ENCODE measurements at places on chromosomes 16 and 17.
A peak's percentile ranks its signal among the peaks of the same experiment; 100 is the strongest.

- peak; percentile 10 for DNase-seq
These were observed at the start of gene CDH1 for GRCh38 chr16:68737046-68737729. TSS of gene CDH1 (plus strand) at chr16:68737292. CDS start at chr16:68737416, 124 bp downstream.

DNA sequence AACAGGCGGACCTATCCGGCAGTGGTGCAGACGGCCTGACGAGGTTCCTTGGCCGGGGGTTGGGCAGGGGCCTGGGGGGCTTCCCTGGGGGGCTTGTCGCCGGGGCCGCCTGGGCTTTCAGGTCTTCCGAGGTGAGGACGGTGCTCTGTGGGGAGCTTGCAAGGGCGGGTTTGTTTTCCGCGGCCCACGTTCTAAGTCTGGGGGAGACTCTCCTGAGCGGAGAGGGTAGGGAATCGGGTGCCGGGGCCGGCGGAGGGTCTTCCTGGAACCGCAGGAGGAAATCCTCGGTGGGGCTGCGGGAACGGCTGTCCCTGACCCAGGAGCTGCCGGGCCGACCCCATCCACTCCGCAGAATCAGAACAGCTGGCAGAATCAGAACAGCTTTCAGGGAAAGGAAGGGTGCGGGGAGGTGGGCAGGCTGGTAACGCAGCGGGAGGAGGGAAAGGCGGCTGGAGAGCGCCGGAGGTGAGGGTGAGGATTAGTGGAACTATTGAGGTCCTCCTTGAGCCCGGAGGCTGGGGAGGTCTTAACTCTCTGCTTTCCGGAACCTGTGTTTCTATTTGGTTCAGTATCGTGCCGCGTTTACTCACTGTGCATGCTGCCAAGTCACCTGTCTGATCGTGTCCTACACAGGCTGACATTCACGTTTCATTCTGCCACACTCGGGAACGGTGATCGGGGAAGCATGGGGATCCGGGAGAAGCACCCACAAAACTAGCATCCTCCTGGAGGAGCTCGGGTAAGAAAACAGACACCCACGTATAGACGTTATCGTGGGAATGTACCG is 28.9 kb downstream of the CPSF4L start:
- no peak for DNase-seq

- DNase-seq: no peak
These were observed 5.7 kb downstream of the HEATR6 start for GRCh38 chr17:60073063-60073462.

DNA sequence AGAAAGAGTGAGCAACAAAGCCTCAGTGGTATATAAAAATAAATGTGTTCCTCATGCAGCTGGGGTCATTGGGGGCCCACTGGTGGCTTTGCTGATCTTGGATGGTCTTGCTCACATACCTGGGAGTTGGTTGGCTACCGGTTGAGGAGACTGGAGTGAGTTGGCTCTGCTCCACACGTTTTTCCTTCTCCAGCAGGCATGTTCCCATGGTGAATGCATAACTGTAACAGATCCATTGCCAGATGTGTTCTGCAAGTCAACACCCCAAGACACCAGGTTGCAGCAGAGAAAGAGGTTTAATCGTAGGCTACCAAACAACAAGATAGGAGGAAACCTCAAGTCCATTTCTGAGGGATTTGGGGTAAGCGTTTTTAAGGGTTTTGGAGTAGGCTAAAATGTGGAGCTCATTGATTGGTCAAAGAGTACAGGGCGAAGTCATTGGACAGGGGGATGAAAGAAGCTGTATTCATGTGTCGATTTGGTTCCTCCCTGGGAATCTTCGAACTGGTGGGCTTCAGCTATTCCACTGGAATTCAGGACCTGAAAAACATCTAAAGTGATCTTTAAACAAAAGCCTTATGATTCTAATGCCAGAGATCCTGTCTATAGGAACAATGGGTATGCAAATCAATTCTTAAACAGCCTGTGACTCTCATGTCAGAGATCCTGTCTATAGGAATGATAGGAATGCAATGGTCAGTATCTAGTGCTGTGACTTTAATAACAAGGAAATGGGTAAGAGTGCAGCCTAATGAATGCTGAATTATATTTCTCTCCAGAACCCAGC is 467.5 kb upstream of the C16orf82 start:
- DNase-seq: no peak

DNA sequence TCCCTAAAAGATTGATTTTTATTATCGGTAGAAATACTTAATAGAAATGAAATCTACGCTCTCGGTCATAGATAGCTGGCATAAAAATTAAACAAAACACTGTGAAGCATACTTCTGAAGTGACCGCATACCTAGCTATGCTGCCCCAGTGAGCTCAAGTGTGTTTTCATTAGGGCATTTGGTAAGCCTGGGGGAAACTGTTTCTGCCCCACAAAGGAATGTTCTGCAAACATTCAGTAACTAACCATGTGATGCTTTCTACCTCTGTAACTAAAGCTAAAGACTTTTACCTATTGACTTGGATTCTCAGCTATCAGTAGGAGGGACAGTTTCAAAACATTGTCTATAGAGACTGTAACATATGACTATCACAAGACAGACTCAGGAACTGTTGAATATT is 93.5 kb upstream of the HSBP1 start:
- no peak for DNase-seq

- no peak for DNase-seq
These were observed 152.0 kb downstream of the ZFHX3 start for GRCh38 chr16:72895951-72896350.

DNA sequence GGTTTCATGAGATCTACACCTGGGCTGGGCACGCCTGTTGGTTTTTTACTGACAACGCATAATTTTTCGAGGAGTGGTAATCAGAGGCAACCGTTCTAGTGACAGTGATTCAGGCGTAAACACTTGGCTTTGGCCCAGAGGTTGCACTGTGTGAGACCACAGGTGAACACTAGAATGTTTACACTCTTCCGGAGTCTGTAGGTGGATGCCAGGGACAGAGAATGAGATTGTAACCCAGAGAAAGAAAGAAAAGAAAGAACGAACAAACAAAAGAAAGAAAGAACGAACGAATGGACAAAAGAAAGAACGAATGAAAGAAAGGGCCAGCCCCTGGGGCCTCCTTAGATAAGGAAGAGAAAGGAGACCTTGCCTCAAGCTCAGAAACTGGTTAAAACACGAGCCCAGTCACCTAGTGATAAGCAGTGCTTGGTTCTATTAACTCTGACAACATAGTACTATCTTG is 113.2 kb downstream of the PRKCB start:
- DNase-seq: peak; percentile 74

- no peak for DNase-seq
These were observed 712 bp downstream of the HOXB4 start for GRCh38 chr17:48577330-48577945.

DNA sequence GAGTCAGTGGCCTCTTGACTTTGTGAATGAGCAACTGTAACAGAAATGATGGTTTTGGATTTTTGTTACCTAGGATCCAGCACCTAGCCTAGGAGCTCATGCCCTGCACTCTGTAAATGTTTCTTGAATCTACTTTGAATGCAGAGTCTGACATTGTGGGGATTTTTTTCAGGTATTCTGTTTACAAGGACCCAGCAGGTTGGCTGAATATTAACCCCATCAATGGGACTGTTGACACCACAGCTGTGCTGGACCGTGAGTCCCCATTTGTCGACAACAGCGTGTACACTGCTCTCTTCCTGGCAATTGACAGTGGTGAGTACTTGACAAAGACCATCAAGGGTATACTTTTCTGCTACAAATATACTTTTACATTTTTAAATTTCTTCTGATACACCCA is 59.8 kb upstream of the HSBP1 start:
- DNase-seq: no peak

DNA sequence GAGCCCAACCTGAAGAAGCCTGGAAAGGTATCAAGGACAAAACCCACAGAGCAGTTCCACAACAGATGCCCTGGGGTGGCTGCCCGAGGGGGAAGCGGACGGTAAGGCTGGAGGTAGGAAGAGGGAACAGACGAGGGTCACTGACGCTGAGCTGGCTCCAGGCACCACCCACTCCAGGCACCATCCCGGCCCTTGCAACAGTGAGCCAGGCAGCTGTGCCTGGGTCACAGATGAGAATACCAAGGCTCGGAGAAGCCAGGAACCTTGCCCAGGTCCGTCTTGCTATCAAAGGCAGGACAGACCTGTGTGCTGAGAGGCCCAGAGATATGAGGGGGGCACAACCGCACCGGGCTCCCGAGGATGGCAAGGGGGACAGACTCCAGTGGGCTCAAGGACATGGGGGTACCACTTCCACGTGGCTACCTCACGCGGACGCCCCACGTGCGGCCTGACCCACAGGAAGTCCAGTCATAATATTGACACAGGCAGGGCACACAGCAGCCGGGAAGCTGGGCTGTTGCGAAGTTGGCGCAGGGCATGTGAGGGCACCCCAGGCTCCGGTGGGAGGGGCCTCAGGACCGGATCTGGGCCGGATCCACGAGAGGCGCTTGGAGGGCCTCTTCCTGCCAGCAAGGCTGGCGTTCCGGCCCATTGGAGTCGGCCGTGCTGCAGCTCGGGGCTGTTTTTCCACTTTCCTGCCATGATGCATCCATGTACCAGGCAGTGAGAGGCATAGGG is 29.9 kb downstream of the PEMT start:
- DNase-seq: no peak

- DNase-seq: no peak
These were observed 12.1 kb downstream of the ATP2A3 start for GRCh38 chr17:3952186-3952585.

Measured in T-cell (primary cell).